ENCODE measurements at places on chromosomes 16 and 17.

DNA sequence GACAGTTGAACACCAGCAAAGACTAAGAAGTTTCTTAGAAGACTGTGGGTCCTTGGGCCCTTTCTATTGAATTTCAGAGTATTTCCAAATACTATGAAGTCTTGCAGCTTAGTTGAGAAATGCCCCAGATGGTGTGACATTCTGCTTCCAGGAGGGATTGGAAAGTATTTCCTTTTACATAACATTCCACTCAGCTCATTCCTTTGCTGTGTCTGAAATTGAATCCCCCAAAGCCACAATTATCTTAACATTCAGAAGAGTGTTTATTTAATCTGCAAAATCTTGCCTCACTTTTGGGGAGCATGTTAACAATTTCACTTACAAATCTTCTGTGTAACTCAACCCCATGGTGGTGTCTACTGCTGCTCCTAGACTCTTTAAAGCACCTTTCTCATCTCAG, 307.7 kb downstream of the WWOX start:
- DNase-seq = no peak

- no peak for DNase-seq
Observed at GRCh38 chr16:22967521-22968095, 153.6 kb downstream of the HS3ST2 start.

DNA sequence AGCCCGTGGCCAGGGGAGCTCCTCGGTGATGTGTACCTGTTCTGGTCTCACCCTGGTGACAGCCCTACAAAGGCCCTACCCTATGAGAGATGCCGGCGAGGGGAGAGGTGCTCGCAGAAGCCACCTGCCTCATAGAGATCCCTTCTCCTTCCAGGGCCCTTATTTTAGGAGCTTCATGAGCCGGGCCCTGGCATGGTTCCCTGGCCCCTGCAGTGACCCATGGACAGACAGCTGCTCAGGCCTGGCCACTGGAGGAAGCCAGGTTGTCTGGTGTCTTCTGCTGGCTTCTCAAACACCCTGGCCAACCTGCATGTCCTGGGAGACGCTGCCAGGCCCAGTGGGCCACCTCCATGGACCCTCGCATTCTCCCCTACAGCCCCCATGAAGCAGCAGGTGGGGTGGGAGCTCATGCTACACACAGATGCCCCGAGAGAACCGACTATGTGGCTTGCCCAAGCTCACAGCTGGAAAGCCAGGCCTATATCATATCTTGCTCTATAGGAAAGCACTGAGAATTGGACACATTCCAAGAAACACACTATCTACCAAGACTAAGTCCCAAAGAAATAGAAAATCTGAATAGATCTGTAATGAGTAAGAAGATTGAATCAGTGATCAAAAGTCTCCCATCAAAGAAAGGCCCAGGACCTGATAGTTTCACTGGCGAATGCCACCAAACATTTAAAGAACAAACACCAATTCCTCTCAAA, 7.2 kb upstream of the AATK start:
- DNase-seq = no peak

- DNase-seq = no peak
Observed at GRCh38 chr16:15739950-15740349, 89.9 kb downstream of the NDE1 start.

DNA sequence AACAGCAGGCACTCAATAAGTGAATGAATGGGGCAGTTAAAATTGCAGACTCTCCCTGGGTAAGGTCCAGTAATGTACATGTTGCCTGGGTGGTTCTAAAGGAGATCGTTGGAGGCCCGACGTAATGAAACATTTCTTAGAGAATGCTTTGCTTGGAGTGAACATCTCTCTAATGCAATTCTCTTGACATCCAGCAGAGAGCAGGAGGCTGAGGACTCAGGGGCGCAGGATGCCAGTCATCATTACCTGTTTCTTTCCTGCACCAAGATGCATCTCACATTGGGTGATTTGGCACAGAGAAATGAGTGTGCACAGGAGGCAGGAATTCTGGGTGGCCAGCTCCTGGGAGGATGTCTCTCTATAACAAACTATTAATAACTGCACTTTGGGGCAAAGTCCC, 130.3 kb upstream of the RBBP6 start:
- DNase-seq = no peak

GRCh38 chr17:82753201-82753464, 1.3 kb downstream of the TBCD start:
- DNase-seq = no peak

GRCh38 chr16:89167425-89167941, 4.1 kb upstream of the CDH15 start:
- DNase-seq = peak; percentile 44

- DNase-seq = peak; percentile 66
Observed at GRCh38 chr17:3963237-3964201, 718 bp downstream of the ATP2A3 start.

GRCh38 chr17:39823407-39824054, 40.6 kb downstream of the IKZF3 start:
- no peak for DNase-seq
